ENCODE measurements at places on chromosomes 16 and 17. TPM values are rescaled to one million over a fixed set of nuclear protein-coding genes. Genes with fewer than 3 reads are reported as not detected.
A peak's percentile ranks its signal among the peaks of the same experiment; 100 is the strongest.

CCL17 gene
- polyA plus RNA-seq = not detected

CTRB2 gene
- not detected for polyA plus RNA-seq

- no peak for DNase-seq
Observed at GRCh38 chr16:89712274-89712781, 8.4 kb downstream of the VPS9D1 start.

DNA sequence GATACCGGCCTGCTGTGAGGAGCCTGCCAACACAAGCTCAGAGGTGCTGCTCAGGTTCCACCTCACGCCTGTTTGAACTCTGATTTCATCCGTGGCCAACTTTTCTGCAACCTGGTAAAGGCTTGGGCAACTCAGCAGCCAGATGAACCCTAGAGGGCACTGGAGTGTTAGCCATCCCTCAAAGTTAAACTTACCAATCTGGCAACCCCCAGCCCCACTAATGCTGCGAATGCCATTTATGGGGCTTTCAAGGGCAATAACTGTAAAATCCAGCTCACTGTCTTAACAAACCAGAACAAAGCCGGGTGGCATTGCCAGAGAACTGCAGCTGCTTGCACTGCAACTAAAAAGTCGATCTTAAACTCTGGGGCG is 105.5 kb downstream of the AXIN2 start:
- DNase-seq = peak; percentile 25

- no peak for DNase-seq
Observed at GRCh38 chr16:31373235-31373634, 18.3 kb downstream of the ITGAX start.

DNA sequence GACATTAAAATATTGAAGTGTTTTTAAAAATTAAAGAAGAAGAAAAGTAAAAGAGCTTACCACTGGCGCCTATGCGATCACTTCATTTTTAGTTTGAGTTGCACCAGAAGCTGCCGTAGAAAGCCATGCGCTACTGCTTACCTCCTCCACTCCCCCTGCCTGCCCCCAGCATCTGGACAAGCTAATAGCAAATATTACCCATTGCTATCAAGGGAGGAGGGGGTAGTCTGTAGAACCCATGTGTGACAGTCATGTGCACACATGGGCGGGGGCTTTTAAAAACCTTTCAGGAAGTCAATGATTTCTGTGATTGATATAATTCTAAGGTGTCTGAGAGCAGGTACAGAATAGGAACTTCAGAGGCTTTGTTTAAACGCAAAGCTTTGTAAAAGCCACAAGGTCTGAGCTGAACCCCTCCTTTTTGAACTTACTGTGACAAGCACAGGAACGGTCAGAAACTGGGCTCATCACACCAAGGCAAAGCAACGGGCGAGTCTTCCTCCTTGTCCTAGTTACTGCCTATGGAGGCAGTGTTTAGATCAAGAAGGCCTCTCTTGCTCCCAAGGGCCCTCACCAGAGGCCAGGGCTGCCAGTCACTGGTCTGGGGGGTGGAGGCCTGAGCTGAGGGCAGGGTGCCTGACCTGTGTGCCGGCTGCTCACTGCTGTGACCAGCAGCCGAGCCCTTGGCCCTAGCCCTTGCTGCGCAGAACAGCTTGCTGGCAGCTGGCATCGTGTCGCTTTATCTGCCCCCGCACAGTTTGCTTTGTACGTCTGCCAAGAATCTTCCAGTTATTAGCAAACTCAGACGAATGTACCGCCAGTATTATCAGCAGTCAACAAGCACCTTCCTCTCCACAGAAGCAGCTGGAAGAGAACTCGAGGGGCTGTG is 15.0 kb downstream of the GINS2 start:
- DNase-seq = no peak

ALOX12 gene
- 1.5 TPM for polyA plus RNA-seq

- DNase-seq = no peak
Observed at GRCh38 chr16:68488554-68488953, 40.2 kb upstream of the SMPD3 start.

- DNase-seq = no peak
Observed at GRCh38 chr17:9446528-9446927, 129.1 kb downstream of the STX8 start.

UNC45B gene
- 0.16 TPM for polyA plus RNA-seq

DNA sequence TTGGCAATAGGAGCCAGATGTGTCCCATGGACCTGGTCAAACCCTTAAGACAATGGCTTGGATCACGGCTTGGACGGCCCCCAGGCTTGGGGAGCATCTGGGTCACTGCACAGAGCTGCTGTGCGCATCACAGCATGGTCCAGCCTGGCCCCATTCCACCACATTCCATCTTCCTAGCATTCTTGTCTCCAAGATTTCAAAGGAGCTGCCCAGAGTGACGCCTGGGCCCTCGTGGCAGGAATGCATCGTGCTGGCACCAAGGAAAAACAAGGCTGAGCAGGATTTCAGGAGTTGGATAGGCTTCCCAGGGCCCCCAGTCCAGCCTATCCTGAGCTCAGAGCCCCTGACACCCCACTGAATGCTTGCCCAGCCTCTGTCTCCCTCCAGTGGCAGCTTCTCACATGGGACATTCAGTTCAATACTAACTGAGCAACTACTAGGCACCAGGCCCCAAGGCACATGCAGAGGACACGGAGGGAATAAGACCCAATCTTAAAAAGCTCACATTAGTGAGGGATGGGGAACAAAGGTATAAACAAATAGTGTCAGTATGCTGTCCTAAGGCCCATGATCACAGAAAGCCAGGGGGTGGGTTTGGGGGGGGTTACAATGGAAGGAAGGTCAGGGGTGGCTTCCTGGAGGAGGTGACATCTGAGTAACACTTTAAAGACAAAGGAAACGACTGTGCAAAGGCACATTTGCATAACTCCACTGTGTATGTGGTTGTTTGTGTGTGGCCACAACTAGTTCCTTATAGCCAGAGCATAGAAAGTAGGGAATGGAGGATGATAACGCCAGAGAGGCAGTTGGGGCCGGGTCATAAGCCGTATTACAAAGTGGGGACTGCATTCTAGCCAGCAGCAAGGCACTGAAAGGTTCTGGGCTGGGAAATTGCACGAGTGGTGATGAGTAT is 34.1 kb downstream of the TK2 start:
- DNase-seq = no peak

DNA sequence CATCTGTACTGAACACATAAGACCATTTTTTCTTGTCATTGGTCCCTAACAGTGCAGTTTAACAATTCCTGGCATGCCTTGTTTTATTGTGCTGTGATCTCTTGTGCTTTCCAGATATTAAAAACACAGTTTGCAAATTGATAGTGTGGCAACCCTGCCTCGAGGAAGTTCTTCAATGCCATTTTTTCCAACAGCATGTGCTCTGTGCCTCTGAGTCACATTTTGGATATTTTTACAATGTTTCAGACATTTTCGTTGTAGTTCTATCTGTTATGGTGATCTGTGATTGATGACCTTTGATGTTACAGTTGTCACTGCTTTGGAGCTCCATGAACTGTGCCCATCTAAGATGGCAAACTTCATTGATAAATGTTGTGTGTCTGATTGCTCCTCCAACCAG is 66.2 kb downstream of the GOSR1 start:
- DNase-seq = no peak

- DNase-seq = no peak
Observed at GRCh38 chr17:72878975-72879660, 213.4 kb downstream of the SLC39A11 start.

KRT33B gene
- not detected for polyA plus RNA-seq

- no peak for DNase-seq
Observed at GRCh38 chr17:75365009-75365930, 40.2 kb downstream of the GRB2 start.

Data from left renal cortex interstitium (tissue), 4 donors.